ENCODE measurements at places on chromosomes 3 and 15. TPM values are rescaled to one million over a fixed set of nuclear protein-coding genes. Genes with fewer than 3 reads are reported as not detected.

Gene CSPG4
- 258 TPM for total RNA-seq

- H3K4me3 ChIP-seq: no peak overlapping the region
- H3K27me3 ChIP-seq: no peaks in the 10 kb centered on the region
- no peak overlapping the region for H3K27ac ChIP-seq
- H3K36me3 ChIP-seq: no peaks in the 10 kb centered on the region
- peaks cover 4% of the 10 kb centered on the region for H3K4me1 ChIP-seq
- DNase-seq: no peak
Measured at GRCh38 chr15:99097441-99098410, 7.2 kb upstream of the SYNM start.

Gene CHRM5
- total RNA-seq: not detected

DNA sequence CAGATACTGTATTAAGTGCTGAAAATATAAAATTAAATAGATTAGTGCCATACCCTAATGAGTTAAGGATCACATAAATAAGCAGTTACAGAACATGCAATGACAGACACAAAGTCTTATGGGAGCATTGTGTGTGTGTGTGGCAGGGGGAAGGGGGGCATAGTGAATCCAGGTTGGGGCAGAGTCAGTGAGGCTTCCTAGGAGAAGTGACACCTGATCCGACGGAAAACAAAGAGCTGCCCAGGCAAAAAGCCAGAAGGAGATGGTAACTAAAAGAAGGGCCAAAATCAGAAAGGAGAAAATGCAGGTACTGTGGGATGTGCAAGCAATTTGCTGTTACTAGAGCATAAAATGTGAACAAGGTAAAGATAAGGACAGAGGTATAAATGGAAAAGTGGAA, 80.1 kb upstream of the CHRM5 start:
- H3K4me3 ChIP-seq: no peak overlapping the region
- H3K27ac ChIP-seq: no peak overlapping the region
- no peaks in the 10 kb centered on the region for H3K4me1 ChIP-seq

Gene FETUB
- not detected for total RNA-seq

DNA sequence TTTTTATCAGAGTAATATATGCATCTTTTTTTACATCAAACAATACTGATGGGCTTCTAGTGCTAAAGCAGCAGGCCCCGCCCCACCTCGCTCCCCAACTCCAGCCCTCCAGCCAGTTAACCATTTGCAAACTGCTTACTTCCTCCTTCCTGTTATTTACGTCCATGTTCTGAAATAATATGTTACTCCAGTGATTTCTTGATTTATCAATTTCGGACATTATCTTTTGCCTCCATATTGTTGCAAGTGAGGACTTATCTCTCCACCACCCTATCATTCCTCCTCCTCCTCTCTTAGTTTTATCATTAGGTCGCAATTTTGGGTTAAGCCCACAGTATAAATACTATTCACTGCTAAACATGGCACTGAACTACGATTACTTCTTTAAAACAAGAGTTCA, 39.5 kb downstream of the ZNF710 start:
- no peak for DNase-seq
- no peaks in the 10 kb centered on the region for H3K36me3 ChIP-seq

Gene SAMMSON
- total RNA-seq: 2.2 TPM

All from ascending aorta (tissue), 2 donors.